Stimulated activated CD8-positive, alpha-beta memory T cell treated with anti-CD3 and anti-CD28 coated beads, Interleukin-2, amount 100 ng/mL, for 48 hours (primary cell): ENCODE measurements at places on chromosomes 12 and 14.

DNA sequence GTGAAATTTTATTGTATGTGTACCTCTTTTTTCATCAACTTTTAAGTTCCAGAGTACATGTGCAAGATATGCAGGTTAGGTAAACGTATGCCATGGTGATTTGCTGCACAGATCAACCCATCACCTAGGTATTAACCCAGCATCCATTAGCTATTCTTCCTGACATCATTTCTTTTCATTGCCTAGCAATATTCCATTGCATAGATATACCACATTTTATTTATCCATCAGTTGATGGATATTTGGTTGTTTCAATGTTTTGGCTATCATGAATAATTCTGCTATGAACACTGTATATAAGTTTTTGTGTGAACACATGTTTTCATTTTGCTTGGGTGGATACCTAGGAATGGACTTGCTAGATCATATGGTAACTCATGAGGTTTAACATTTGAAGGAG, 439.9 kb upstream of the SOX5 start:
- DNase-seq, result no peak

- no peak for DNase-seq
Observed at GRCh38 chr12:25811656-25812126, 146.8 kb upstream of the RASSF8 start.

DNA sequence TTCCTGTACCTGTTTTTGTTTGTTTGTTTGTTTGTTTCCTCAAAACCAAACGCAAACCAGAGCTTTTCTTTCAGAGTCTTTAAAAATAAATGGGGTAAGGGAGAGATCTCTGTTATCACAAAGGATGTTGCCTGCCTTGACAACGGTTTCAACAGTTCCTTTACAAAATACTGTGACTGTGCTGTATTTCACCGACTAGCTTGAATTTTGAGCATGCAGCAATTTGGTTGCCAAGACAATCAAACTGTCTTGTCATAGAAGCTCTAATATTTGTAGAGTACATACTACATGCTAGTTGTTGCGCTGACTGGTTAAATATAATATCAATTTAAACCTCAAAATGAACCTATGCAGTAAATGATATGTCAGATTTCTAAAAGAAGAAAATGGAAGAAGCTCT, 22.4 kb upstream of the TCP11L2 start:
- no peak for DNase-seq

DNA sequence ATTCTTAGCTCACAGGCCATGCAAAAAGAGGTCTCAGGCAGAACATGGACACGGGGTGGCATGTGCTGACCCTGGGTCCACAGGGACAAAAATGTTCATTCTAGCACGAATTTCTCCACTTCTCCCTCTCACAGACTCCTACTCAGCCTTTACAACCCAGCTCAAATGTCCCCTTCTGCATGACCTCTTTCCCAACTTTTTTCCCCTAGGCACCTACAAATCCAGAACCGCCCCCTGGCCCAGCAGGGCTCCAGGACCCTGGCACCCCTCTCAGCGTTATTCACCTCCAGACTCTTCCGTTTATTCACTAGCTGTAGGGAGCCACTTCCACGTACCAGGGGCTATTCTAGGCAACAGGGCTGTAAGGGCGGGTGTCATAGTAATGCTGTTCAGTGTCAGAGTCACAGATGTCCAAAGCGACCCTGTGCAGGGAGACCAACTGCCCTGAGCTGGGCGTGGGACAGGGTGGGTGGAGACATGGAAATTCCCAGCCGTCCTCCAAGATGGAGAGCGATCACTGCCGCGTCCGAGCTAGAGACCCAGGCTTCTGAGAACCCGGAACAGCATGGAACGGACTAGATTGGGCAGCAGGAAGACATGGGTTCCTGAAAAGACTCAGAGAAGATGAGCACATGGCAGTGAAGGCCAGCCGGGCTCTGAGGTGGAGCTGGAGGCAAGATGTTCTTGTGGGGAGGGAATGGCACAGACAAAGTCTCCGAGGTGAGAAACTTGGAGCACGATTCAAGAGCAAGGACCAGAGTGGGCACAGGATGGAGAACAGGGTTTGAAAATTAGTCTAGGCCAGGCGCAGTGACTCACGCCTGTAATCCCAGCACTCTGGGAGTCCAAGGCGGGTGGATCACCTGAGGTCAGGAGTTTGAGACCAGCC, 274.9 kb upstream of the RTL1 start:
- DNase-seq, result no peak

GRCh38 chr12:106954462-106955376, 988 bp upstream of the TMEM263 start:
- DNase-seq, result no peak

- no peak for DNase-seq
Observed at GRCh38 chr12:92034858-92035401, 110.7 kb downstream of the BTG1 start.

GRCh38 chr12:68959891-68960464, 27.0 kb upstream of the CPM start:
- no peak for DNase-seq

GRCh38 chr12:98351089-98351488, 164.3 kb upstream of the TMPO start:
- no peak for DNase-seq

GRCh38 chr14:71362920-71363584, 455.8 kb downstream of the PCNX1 start:
- DNase-seq, result no peak

GRCh38 chr14:48391661-48392060, 716.3 kb upstream of the MDGA2 start:
- DNase-seq, result no peak

GRCh38 chr12:39461059-39461458, 18.1 kb upstream of the KIF21A start:
- DNase-seq, result no peak

DNA sequence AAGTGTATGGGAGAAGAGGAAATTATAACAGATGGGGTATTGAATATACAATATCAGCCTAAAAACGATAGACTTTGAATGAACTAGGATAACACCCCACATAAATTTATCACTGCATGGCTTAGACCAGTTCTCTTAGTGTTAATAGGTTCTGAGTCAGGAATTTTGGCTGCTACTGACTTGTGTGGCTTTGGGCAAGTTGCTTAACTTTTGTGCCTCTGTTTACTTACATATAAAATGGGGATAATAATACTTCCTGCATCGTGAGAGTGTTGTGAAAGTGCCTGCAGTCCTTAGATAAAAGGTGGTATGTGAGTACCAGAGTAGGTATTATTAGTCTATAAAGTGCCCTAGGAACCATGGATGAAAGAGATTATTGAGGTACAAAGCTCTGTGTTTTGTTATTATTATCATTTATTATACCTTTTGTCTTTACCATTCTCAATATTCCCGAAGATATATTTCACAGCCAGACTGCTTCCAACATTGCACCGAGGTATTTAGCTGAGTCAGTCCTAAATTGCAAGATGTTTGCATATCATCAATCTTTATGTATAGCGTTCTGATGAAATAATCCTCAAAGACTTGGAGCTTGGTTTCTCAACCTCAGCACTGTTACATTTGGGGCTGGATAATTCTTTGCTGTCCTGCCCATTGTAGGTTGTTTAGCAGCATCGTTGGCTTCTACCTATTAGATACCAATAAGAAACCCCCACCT, 2.3 kb upstream of the PAWR start:
- DNase-seq, result no peak

DNA sequence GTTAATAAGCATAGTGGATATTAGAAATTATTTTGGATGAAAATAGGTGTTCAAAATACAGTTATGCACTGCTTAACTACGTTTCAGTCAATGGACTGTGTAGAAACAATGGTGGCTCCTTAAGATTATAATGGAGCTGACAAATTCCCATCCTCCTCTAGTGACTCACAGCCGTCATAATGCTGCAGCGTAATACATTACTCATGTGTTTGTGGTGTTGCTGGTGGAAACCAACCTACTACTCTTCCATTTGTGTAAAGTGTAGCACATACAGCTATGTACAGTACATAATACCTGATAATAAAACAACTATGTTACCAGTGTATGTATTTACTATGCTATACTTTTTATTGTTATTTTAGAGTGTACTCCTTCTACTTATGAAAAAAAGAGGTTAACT, 111.2 kb upstream of the TMCC3 start:
- DNase-seq, result no peak

DNA sequence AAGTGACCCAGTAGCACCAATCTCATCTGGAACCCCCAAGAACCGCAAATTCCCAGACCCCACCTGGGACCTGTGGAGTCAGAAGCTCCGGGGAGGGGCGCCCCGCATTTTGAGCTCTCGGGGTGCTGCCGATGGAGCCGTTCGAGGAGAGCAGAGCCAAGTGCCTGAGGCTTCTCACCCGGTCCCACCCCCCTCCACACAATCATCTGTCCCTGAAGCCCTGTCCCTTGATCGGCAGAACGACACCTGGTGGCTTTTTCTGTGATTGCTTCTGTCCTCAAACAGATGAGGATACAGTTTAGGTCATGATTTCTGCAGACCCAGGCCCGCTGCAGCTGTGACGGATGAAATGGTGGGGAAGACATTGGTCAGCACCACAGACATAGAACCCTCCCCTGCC, 74.7 kb downstream of the NOC4L start:
- DNase-seq, result no peak

DNA sequence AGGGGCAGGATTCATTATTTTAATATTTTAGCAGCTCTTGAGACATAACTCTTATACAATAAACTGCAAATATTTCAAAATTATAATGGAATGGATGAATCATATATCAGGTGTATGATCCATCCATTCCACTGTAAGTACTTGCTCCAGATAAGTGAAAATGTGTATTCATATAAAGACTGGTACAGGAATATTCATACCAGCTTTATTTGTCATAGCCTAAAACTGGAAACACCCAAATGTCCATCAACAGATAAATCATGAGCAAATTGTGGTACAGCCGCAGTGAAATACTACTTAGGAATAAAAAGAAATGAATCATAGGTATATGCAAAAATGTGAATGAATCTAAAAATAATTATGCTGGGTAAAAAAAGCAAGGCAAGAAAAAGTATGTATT, 263.6 kb upstream of the SYT10 start:
- DNase-seq, result no peak

GRCh38 chr14:93025055-93025454, 90.7 kb downstream of the ITPK1 start:
- DNase-seq, result no peak

- DNase-seq, result no peak
Observed at GRCh38 chr14:30214461-30215090, 286.9 kb upstream of the PRKD1 start.

- no peak for DNase-seq
Observed at GRCh38 chr14:98022541-98023520, 1225.6 kb downstream of the VRK1 start.

DNA sequence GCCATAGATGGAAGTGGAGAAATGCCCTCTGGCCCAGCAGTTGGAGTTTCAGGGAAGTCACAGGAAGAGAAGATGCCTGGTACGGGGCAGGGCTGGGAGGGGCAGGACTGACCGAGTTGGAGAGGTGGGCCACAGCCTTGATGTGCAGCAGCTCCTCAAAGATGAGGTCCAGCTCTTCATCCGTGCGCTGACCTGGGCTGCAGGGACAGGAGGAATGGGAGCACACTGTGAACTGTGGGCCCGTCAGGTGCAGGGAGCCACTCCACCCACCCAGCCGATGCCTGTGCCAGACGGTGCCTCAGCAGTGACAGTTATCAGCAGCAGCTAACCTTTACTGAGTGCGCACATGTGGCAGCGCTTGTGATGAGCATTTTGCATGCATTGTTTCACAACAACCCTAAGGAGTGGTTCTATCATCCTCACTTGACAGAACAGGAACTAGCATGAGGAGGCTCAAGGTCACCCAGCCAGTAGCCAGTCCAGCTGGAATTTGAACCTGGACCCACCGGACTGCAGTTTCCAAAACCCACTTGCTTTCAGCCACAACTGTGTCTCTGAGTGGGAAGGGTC, 8.4 kb downstream of the RAPGEF3 start:
- no peak for DNase-seq

- DNase-seq, result no peak
Observed at GRCh38 chr12:27143256-27144069, 61.1 kb upstream of the C12orf71 start.

DNA sequence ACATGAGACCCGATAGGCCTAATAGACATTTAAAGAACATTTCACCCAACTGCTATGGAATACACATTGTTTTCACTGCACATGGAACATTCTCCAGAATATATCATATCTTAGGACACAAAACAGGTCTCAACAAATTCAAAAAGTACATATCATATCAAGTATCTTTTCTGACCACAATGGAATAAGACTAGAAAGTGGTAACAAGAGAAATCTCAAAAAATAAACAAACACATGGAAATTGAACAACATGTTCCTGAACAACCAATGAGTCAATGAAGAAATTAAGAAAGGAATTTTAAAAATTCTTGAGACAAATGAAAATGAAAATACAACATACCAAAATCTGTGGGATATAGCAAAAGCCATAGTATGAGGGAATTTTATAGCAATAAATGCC, 208.1 kb downstream of the PTPRO start:
- DNase-seq, result no peak

- DNase-seq, result no peak
Observed at GRCh38 chr12:53726946-53727309, 324 bp downstream of the CALCOCO1 start.

DNA sequence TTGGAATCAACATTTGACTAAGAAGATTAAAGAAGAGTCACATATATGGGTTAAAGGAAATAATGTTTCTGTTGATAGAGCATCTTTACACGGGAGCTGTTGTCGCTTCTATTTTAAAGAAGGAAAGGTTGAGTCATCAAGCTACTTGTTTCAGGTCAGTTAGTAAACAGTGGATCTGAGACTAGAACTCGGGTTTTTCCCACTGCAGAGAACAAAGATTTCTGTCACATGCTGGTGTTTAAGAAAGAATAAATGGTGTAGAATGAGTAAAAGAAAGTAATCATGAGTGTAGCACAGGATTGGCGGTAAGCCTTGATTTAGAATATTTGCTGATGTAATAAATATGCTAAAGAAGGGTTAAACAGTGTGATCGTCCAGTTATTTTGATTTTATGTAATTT, 455.5 kb downstream of the AEBP2 start:
- no peak for DNase-seq

DNA sequence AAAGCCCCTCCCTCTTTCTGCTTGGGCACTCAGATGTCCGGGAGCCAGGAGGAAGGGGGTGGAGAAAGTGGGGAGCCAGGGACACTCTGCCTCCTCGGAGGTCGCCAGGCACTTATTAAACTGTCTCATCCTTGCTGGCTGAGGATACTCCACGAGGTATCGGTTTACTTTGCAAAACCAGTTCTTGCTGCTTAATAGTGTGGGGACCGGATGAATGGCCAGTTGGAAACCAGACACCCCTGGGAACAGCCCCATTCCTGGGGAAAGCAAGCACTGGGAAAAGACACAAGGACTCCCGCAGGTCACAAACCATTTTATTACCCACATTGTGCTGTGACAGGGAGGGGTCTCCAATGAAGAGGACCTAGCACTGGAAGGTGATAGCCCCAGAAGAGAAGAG, 34.2 kb downstream of the CCDC88C start:
- DNase-seq, result no peak

DNA sequence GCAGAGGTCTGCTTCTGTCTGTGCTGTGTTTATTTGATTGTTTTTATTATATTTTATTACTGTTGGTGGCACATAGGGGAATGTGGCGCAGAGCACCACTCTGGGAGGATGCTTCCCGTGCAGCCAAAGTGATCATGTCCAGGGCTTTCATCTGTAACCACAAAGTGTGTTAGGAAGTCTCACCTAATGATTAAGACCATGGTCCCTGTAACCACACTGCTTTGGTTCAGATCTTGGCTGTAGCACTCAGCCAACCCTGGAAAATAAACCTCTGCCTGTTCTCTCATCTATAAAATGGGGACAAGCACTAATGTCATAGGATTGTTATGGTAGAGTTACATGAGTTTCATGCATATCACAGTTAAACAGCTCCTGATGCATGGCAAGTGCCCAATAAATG, 1.9 kb downstream of the RESF1 start:
- DNase-seq, result no peak
